ENCODE measurements at places on chromosomes 1 and 21.

GRCh38 chr1:15179485-15179883 is 25.9 kb downstream of the TMEM51 start:
- DNase-seq: no peak

- no peak for DNase-seq
Observed at GRCh38 chr1:6103111-6103853, 57.6 kb downstream of the KCNAB2 start.

DNA sequence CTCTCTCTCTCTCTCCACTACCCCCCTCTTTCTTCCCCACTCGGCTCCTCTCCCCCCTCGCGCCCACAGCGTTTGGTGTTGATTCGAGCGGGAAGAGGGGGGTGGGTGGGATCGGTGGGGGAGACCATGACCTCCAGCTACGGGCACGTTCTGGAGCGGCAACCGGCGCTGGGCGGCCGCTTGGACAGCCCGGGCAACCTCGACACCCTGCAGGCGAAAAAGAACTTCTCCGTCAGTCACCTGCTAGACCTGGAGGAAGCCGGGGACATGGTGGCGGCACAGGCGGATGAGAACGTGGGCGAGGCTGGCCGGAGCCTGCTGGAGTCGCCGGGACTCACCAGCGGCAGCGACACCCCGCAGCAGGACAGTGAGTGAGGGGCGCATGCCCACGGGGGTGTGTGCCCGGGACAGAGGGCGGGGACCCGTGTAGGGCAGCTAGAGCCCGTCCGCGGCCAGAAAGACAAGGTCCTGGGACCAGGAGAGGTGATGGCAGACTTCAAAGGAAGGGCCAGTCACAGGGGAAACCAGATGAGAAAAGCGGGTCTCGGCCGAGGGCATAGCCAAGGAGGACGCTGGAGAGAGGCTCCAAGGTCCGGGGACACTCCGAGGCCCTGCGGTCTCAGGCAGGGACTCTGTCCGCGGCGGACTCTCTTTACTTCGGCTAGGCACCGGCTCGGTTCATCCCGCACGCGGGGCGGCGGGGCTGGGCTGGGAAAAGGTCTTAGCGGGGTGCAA is at the start of gene PRRX1:
Gene PRRX1 (plus strand): TSS at position 39 of the 735 bp plus-strand sequence. CDS start 88 bp downstream, at position 127.
- no peak for DNase-seq

- DNase-seq: peak; percentile 39
Observed at GRCh38 chr1:206466840-206467649, 3.2 kb upstream of the IKBKE start.

- no peak for DNase-seq
Observed at GRCh38 chr1:17865912-17866739, 111.0 kb downstream of the ACTL8 start.

- DNase-seq: peak; percentile 69
Observed at GRCh38 chr1:209884665-209885117, 53.3 kb upstream of the SYT14 start.

GRCh38 chr1:15353839-15354579 is 55.7 kb upstream of the EFHD2 start:
- no peak for DNase-seq

DNA sequence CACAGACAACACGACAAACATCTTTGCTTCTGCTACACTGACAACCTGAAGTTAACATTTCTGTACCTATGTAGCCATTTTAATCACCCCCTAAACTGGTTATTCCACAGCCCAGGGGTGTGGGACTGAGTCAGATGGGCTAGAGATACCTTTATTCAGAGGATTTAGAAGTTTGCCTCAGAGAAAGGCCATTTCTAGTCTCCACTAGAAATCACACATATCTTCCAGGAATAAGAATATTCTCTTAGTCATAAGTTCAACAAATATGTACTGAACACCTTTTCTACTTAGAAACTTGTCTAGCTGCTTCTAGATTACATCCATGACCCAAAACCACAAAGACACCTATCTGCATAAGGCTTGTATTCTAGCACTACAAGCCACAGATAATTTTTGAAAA is 38.8 kb downstream of the ERG start:
- DNase-seq: no peak

GRCh38 chr1:100188617-100189016 is 10.6 kb upstream of the LRRC39 start:
- DNase-seq: no peak

DNA sequence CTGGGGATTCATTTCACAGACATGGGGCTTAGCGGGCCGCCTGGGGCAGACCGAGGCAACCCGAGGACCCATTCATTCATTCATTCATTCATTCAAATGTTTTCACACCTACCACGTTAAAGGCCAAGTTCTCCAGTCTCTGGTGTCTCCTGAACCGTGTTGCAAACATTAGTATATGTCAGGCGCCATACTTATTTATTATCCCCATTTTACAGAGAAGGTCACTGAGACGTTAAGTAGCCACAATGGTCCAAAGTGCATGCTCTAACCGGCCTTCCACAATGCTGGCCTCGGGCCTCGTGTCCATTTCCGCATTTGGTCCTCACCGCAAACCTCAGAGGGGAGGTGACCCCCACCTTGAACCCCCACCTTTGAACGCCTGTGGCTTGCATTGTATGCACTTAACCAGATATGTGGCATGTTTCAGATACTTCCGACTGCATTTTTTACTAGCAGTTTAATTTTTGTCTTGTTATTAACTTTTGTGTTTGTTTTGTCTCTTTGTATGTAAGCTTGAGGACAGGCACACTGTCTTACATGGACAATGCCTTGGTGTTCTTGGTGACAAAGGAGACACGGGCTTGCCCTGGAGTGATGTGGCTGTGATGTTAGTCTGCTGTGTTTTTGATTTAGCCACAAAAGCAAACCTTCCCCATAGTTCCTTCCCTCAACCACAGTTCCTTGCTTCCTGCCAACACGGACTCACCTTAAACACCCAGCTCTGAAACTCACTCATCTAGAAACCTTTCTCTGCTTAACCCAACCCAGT is 1.2 kb upstream of the IFFO2 start:
- DNase-seq: no peak

DNA sequence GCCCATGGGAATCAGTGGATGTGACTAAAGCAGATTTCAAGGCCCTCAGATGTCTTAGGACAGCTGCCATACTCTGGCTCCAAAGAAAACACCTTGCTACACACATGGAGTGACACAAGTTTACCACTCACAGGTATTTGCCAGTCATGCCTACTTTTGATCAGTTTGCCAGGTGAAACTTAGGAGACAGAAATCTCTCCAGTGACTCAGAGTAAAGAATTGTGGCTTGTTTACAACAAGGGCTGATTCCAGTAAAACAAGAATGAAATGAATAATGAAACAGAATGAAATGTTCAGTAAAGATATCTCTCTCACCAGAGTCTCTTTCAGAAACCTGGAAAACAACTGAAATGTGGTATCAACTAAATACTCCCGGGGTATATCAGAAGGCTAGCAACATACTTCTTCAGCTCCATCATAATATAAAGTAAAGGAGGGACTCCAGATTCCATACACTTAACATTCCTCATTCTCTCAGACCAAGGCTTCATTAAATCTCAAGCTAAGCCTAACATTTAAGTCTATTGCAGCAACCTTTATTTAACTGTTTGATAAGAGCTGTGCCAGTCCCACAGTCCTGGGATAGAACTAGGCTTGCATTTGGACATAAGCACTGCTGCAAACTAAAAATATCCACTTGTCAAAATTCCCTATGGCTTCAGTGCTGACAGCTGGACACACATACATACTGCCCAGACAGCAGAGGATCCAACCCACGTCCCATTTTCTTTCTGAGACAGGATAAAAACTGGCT is 143.3 kb downstream of the SIPA1L2 start:
- no peak for DNase-seq

DNA sequence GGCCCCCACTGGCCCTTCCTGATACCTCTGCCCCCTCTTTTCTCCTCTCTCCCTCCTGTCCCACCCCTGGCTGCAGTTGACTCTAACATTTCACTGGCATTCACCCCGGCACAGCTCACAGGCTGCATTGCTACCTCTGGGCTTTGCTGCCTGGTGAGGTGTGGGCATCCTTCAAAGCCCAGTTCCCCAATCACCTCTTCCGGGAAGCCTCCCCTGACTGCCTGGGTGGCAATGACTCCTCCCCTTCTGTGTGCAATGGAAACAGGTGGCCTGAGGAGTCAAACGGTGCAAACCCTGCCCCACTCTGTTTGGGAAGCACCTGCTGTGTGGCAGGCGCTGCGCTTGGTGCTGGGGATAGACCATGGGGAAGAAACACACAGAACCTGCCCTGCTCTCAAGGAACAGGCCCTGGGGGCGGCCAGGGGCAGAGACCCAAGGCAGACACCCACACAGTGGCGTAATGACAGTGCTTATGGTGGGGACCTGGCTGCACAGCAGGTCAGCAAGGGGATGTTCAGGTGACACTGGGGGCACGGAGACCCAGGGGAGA is 39.3 kb upstream of the POFUT2 start:
- no peak for DNase-seq

- no peak for DNase-seq
Observed at GRCh38 chr1:228781161-228781808, 46.0 kb downstream of the RHOU start.

DNA sequence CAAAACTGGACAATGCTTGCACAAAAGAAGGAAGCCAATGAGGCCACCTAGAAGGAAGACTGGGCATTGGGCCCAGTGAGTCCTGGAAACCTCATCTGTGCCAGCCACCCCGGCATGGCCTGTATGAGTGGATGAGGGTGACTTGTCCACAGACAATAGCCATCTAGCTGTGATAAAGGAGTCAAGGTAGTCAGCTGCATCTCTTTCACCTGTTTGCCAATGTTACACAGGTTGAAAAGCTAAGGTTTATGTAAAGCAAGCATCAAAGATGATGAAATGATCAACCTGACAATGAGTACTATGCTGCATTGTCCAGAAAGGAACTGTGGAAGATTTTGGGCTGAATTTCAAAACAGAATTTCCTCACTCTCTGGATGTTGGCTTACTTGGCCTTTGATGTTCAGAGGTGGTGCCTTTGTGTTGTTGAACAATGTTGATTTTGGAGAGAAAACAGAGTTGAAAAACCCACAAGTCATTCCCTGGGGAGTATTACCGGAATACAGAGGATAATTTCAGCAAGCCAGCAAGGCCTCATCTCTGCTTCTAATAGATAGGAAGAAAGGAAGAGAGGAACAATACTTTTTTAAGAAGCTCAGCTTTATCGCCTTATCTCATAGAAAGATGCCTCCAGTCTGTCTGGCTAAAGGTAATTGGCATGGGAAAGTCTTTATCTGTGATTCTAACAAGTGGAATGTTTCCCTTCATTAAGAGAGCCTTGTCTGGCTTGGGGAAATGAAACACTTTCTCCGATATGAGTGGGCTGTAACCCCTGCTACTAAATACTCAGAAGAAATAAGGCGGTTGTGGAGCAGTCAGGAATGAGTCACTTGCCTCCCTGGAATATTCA is 11.4 kb upstream of the SELE start:
- DNase-seq: no peak

DNA sequence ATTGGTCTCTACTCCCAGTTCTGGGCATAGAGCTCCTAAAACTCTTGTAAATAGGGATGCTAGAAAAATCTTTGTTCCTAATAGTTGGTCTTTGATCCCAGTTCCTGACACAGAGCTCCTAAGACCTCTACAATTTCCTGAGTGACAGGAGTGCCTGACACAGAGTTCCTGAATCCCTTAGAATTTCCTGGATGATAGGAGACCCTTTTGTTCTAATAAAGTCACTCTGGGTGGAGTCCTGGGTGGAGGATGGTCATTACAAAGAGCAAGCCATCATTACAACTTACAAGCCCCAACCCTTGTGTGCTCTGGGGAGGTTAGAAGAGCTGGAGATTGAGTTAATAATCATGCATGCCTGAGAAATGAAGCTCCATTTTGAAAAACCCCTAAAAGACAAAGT is 58.4 kb downstream of the ZZZ3 start:
- no peak for DNase-seq

DNA sequence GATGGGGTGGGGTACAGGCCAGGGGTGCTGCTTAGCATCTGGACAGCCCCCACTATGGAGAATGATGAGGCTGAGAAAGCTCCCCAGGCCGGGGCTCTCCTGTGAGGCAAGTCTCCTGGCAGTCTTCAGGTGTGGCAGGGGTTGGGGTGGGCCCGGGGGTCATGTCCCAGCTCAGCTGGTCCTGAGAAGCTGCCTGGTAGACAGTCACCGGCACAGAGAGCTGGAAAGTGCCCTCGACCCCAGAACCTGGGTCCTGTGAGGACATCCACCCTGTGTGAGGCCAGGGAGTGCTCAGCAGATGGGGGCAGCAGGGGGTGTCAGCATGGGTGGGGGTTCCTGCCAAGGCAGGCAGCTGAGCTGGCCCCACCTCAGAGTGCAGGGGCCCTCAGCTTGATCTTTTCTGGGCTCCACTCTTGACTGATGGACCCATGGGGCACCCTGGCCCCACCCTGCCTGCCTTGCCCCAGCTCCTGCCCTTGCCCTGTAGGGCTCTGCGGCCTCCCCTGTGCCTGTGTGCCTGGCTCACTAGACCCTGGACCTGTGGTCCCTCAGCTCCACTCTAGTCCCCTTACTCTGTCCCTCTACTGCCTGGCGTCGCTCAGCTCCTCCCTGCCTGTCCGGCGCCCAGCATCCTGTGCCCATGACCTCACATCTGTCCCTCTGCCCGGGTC is 5.8 kb downstream of the IBA57 start:
- no peak for DNase-seq

DNA sequence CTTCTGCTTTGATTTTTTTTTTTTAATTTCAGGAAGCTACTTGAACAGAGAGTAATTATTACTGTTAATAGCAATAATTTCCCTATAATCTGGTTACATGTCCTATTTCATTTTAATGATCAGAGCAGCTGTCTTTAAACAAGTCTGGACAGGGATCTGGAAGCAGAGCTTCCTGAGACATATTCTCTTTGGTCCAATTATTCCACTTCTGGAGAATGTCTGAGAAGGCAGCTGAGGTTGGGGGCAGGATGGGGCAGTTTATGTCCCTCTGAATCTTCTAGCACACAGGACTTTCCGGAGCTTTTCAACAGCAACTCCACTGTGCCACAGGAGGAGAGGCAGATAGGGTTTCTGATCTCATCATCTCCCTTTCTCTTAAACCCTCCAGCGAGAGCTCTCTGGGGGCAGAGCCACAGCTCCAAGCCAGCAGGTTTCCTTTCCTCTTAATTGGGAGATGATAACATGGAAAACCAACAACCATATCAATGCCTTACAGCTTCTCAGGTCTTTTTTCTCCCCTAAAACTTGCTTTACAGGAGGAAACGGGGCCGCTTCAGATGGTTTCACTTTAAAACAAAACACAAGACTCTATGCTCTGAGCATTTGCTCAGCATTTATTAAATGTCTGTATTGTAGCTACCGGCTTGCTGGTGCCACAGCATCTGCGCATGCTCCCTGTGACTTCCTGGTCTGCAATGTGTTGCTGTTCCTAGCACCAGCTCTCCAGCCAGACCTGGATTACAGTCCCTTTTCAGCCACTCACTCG is 425.7 kb upstream of the USP24 start:
- DNase-seq: peak; percentile 46

DNA sequence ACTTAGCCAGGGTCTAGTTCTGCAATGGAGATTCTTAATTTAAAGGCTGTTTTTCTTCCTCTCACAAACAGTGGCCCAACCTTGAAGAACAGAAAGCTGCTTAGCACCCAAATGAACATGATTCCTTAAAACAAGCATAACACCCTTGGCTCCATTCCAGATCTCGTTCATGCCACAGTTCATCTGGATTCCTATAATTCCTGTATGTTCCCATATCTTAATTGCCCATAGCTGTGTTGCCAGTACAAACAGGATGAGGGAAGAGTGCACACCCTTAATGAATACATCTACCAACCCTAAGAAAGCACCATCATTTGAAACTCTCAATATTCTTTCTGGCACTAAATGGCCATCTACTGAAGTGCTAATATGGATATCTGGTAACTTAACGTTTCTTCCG is 45.5 kb downstream of the TGFB2 start:
- DNase-seq: no peak

GRCh38 chr1:54481201-54481884 is 66.7 kb upstream of the ACOT11 start:
- no peak for DNase-seq

- peak; percentile 31 for DNase-seq
Observed at GRCh38 chr21:37435120-37435519, 68.5 kb downstream of the DYRK1A start.
